ENCODE measurements at places on chromosomes 16 and 17.
A peak's percentile ranks its signal among the peaks of the same experiment; 100 is the strongest.

GRCh38 chr17:42562388-42563142, 617 bp downstream of the COASY start:
- no peak for DNase-seq

DNA sequence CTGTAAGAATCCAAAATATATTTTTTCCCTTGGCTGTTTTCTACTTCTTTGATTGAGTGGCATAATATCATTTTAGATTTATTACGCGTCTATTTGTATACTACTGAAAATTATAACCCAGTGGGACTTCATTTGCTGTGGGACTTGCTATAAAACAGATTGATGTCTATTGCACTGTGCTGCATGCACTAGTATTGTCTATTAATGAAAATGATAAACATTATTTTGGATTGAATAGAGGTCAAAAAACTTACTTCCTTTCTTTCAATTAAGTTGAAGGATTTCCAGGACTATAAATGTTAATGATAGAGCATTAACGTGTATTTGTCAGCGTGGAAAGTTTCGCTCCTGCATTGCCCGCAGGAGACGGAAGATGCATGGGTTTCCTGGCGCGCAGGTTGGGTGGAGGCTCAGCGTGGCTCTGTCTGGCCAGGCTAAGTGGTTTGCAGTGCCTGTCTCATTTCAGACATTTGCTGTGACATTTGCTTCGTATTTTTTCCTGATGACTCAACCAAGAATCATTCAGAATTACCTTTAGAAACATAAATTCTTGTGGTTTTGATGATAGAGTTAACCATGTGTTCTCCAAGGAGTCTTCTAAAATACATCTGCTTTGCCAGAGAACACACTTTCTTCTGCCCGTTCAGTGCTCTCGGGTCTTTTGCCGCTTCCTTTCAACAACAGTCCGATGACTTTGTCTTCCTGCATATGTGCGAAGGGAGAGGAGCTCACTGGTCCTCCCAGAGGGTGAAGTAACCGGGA, 216.7 kb downstream of the RPTOR start:
- no peak for DNase-seq

DNA sequence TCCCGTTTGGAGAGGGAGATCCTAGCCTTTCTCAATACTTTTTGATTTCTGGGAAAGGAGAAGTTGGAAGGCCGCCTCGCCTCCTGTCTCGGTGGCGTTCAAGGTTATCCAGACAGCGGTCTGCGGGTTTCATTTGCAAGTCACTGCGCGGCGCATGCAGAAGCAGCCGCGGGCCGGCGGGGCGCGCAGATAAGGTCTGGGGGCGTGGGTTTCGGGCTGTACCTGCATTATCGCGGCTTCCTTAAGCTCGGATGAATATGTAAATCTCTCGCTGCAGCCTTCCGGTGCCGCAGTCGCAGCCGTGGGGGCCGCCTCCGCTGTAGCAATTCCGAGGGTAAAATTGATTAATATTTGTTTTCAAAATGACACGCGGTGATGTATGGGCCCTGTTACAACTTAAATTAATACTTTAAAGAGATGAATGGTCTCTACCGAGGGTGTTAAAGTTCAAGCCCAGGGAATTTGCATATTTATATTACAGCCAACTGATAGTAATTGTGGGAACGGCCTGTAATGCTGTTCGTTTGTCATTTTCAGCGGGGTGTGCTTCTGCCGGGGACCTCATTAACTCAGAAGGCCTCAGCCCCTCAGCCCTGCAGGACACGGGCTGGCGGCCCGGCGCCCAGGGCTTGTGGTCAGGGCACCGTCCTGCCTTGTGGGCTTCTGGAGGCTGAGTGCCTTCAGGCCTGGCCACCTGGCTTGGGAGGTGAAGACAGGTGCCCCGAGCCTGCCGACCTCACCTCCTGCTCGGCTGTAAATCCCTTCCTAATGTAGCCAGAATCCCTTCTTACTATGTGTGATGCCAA, 99.4 kb downstream of the CYLD start:
- DNase-seq: no peak

GRCh38 chr17:65742403-65743307, 181.2 kb upstream of the AXIN2 start:
- DNase-seq: no peak

GRCh38 chr17:78351449-78352006, 8.3 kb downstream of the SOCS3 start:
- peak; percentile 91 for DNase-seq

GRCh38 chr17:29677221-29677791, 54.6 kb upstream of the CORO6 start:
- DNase-seq: no peak

DNA sequence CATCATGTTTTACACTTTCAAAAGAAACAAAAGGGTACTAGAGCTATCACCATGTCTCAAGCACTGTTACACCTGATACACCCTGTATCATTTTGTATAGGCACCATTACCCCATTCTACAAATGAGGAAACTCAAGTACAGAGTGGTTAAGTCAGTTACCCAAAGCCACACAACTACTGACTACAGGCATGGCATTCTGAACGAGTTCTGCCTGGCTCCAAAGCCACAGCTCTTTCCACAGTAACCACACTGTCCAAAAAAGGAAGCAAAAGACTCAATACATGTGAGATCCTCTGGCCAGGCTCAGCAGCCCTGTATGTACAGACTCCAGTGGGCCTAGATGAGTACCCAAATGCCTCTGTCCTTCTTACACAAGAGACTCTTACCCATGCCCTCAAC, 4.7 kb downstream of the DYNC1LI2 start:
- no peak for DNase-seq

DNA sequence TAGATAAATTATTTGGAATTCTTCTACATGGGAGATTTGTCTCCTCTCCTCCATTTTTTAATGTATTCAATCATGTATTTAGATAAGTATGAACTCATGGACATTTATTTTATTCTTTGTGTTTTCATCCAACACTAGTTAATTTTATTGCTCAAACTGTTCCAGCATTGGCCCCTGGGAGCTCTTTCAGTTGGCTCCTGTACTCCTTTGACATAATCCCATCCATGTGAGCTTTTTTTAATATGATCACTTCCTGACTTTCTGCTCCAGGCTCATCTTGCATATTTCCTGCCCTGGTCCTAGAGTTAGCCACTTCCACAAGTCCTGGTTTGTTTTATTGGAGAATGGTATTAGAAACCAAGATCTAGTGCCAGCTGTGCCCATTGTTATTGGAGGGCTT, 419.0 kb upstream of the CDH11 start:
- no peak for DNase-seq

DNA sequence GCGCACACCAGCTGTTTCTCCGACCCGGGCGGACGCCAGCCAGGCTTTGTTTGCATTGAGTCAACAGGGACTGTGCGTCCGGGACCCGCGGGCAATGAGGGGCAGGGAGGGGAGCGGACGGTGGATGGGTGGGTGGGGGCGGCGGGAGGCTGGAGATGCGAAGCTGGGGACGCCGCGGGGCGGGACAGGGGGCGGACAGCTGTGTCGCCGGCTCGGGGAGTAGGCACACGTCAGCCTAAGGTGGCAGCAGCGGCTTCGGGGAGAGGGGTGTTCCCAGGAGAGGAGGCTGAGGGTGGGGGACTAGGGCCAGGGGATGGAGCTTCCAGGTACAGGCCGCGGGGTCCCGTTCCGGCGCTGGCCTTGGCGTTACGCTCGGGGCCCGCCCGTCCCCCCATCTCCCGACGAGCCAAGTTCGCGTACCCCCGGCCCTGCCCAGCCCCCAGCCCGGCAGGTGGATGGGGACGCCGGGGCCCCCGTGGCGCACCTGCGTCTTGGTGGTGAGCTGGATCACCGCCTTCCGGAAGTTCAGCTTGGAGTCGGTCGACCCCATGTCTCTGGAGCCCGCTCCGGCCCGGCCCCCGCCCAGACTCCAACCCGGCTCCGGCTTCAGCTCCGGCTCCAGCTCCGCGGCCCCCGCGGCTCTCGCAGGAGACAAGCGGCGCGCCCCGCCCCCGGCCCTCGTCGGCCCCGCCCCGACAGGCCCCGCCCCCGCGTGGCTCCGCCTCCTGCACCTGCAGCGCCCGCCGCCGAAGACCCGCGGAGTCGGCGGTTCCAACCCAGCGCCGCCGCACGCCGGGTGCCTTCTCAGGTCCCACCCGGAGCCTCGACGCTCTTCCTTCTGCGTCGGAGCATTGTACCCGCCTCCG, at the start of gene HID1:
Gene HID1 (minus strand): TSS at position 653 of the 866 bp plus-strand sequence. CDS start 103 bp downstream, at position 550.
- DNase-seq: peak; percentile 51

GRCh38 chr17:68011199-68011665, 15.0 kb upstream of the C17orf58 start:
- DNase-seq: peak; percentile 6

- DNase-seq: no peak
Measured at GRCh38 chr17:74943808-74944522, 8.3 kb downstream of the OTOP3 start.

DNA sequence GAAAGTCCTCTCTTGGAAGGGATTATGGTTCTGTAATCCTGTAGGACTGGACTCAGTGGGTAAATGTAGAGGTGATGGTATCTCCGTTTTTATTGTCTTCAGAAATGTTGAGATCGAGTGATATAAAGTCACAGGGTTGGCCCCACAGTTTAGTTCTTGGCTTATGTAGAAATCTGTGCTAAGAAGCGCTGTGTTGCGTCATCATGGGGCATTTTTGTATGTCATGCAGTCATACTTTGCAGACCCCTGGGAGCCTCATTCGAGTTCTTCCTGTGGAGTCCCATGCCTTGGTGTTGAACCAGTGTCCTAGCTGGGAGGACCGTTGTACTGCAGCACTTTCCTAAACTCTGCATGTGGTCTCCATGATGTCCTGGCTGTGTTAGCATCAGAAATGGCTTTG, 619.7 kb downstream of the MAF start:
- DNase-seq: no peak

- DNase-seq: no peak
Measured at GRCh38 chr17:51914577-51914976, 243.9 kb downstream of the CA10 start.

DNA sequence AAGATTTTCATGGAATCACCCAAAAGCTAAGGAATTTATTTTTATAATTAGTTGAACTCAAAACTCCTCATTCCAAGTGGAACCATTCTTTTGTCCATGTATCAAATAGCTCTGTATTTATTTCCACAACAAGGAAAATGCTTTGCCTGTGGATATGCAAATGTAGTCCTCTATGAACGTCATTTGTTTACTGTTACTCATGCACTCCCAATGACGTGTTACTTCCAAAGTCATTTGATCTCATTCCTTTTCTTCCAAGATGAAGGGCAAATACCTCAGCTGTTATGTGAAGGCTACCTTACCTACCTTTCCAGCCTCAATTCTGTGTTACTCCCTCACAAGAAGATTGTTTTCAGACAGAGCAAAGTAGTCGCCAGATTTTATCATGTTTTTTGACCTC, 83.7 kb downstream of the ITFG1 start:
- DNase-seq: no peak

DNA sequence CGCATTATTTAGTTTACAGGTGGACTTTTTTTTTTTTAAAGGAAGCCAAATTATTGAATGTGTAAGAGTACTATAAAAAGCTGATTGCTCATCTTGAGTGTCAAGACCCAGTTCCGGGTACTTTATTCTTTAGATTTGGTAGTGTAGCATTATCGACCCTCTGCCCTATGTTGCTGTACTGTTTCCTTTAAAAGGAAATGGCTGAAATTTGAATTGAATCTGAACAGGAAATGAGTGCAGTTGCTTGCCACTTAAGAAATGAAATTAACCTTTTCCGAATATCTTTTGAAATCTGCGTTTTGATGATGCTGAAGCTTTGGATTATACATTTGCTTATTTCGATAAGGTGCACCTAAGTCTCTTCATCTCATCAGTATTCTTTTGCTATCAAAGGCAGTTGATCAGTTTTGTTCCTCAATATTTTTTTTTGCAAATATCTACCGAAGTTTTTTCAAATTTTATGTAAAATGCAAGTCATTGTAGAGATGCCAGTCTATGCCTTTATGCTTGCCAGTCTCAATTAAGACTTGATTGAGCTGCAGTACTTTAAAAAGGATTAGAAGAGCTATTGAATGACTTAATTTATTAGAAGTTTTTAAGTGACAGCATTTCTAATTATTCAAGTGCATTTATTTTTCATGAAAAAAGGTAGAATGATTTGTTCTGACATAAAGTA, 1.8 kb downstream of the GGNBP2 start:
- no peak for DNase-seq

GRCh38 chr17:82280537-82280936, 7.0 kb upstream of the CSNK1D start:
- no peak for DNase-seq

GRCh38 chr16:85663891-85664321, 24.8 kb downstream of the GINS2 start:
- no peak for DNase-seq

GRCh38 chr16:31868691-31869167, 4.9 kb upstream of the ZNF267 start:
- DNase-seq: no peak

DNA sequence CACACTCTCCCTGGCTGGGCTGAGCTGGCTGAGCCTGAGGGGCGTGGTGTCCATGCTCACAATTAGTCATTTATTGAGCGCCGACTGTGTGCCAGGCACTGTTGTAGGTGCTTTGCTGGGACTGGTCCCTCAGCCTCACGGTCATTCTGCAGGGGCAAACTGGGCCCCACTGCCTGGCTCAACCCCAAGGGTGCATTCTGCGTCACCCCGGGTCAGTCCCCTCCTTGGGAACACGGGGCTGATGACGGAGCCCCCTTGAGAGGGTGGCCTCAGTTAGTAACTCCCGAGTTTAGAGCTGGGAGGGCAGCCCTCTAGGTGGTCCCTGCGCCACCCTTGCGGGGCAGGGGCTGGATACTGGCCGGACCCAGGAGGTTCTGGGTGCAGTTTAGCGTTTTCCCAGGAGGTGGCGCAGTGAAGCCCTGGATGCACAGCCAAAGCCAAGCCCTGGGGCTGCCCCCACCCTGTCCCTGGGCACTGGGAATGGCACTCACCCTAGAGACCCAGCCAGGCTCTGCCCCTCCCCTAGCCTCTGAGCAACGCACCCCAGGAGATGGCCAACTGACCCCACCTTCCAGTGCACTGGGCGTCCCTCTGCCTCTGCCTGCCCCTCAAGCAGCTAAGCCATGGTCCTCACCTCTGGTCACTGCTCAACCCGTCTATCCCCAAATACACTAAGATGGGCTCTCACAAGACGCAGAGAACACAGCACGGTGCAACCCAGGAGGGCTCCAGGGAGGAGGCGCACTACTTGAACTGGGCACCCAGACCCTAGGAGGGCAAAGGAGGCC, 243.2 kb upstream of the GSE1 start:
- no peak for DNase-seq

DNA sequence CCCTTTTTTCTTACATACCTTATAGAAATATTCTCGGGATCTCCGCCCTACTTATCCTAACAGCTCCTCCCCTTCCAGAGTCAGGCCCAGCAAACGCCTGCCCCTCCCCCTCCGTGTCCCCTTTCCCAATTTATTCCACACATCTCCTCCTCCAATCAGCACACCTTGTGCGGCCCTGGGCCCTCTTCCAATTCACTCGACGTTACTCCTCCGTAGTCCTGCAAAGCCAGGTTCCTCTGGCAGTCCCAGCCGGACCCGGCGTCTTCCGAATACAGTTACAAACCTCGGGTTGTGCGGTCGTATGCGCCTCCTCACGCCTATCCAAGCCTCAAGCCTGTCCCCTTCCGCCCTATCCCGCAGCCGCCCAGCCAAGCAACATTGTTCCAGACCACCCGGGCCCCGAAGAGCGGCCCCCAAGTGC, 677 bp downstream of the CBX1 start:
- peak; percentile 25 for DNase-seq
